ENCODE measurements at places on chromosomes 11 and 22. TPM values are rescaled to one million over a fixed set of nuclear protein-coding genes. Genes with fewer than 3 reads are reported as not detected.

OR5AR1 gene
- total RNA-seq = not detected

PARVA gene
- 71.7 TPM for total RNA-seq

MMP12 gene
- total RNA-seq = 0.17 TPM

HBB gene
- not detected for total RNA-seq

LSP1 gene
- 0.66 TPM for total RNA-seq

FAM83F gene
- under 0.01 TPM for total RNA-seq

DBX1 gene
- total RNA-seq = not detected

TMEM191B gene
- total RNA-seq = 0.91 TPM

GAL3ST3 gene
- total RNA-seq = 0.13 TPM

TTC36 gene
- 1.3 TPM for total RNA-seq

SYT13 gene
- under 0.01 TPM for total RNA-seq

MRGPRX4 gene
- not detected for total RNA-seq

PAX6 gene
- not detected for total RNA-seq

ACR gene
- not detected for total RNA-seq

FBLN1 gene
- total RNA-seq = 150 TPM

GRIK4 gene
- under 0.01 TPM for total RNA-seq

PKDREJ gene
- total RNA-seq = under 0.01 TPM

SMTN gene
- total RNA-seq = 89.5 TPM

HBG1 gene
- not detected for total RNA-seq

CARD10 gene
- total RNA-seq = 3.4 TPM

KDELR3 gene
- 166 TPM for total RNA-seq

GDPD4 gene
- total RNA-seq = not detected

NUP50 gene
- 28.4 TPM for total RNA-seq

MPPED1 gene
- total RNA-seq = not detected

FADD gene
- total RNA-seq = 34.0 TPM

HTR3A gene
- total RNA-seq = not detected

RFPL2 gene
- total RNA-seq = not detected

TMEM191C gene
- total RNA-seq = 1.1 TPM

PYGM gene
- 8.8 TPM for total RNA-seq

SLC22A6 gene
- not detected for total RNA-seq

RAG1 gene
- 0.65 TPM for total RNA-seq

ARHGAP1 gene
- total RNA-seq = 81.7 TPM

GLB1L3 gene
- total RNA-seq = not detected
